ENCODE measurements at places on chromosomes 1 and 21.
A peak's percentile ranks its signal among the peaks of the same experiment; 100 is the strongest.

DNA sequence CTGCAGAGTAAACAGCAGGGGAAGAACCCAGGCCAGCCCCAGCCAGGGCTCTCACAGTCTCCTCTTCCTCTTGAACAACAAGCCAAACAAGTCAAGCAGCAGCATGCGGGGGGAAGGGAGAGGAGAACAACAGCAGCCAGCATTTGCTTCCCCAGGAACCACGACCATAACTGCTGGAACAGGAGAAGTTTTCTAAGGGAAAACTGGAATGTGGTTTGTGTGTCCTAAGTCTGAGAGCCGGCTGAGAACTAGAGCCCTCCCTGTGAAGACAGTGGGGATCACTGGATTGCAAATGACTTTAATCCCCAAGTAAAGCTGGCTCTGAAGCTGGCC is 48.2 kb downstream of the COQ8A start:
- no peak for DNase-seq

DNA sequence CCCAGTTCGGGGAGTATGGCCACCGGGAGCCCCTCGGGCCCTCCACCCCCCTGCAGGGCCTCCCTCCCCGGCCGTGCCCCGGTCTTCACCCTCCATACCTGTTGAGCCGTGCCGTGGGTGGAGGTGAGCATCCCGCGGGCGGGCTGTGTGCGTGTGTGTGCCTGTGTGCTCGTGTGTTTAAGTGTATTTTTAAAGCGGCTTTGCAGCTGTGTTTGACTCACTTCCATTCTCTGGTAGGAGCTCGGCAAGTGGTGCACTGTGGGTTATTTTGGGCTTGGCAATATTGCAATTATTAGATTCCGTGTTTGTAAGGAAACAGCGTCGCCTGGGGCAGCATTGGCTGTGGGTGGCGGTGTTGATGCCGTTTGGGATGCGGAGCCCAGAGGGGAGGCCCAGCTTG is 20.3 kb upstream of the PLCH2 start:
- DNase-seq: no peak

GRCh38 chr1:10873189-10873588 is 76.7 kb upstream of the CASZ1 start:
- DNase-seq: no peak

- DNase-seq: peak; percentile 83
Measured at GRCh38 chr1:9539165-9539828, at the start of gene SLC25A33. TSS of gene SLC25A33 (plus strand) at chr1:9539465. CDS start at chr1:9539692, 227 bp downstream.

DNA sequence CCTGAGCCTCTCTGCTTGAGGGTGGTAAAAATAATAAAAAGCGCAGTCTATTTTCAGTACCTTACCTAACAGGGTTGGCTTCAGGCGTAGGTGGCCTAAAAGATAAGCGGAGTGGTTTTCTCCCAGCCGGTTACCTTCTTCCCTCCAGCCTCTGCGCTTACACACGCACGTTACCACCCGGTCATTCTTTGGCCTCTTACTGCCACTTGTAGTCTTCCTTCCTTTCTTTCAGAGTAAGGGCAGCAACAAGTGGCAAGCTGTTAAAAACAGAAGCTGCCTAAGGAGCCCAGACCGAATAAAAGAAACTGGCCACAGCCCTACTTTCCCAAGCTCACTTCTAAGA is 35.4 kb downstream of the CLCA1 start:
- DNase-seq: no peak

DNA sequence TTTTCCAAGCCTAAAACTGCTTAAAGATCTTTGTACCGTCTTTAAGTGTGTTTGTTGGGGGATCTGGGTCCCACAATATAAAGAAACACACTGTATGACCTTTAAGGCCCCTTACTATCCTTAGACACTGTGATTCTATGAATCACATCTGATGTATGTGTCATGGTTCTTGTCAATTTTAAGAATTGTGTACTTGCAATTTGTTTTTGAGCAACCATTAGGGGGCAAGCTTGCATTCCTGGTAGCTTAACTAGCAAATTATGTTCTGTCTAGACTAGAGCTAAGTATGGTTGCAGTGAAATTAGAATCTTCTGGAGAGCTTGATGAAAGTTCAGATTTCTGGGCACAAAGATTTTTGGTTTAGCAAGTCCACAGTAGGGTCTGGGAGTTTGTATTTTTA is 219.5 kb downstream of the TPR start:
- no peak for DNase-seq

DNA sequence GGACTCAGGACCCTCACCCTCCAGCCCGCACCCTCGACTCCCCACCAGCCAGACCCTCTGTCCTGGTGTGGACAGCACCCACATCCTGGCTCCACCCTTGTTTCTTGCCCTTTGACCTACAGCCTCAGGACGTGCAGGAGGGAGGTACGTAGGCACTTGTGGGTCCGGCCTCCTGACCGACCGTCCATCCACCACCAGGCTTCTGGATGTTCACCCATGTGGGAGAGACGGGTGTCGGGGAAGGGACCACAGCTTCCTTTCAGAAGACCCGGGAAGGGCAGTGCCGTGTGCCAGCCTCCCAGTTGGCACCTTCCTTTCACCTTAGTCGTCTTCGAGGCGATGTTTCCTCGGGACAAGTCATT is 61.4 kb downstream of the PRKCZ start:
- DNase-seq: no peak

DNA sequence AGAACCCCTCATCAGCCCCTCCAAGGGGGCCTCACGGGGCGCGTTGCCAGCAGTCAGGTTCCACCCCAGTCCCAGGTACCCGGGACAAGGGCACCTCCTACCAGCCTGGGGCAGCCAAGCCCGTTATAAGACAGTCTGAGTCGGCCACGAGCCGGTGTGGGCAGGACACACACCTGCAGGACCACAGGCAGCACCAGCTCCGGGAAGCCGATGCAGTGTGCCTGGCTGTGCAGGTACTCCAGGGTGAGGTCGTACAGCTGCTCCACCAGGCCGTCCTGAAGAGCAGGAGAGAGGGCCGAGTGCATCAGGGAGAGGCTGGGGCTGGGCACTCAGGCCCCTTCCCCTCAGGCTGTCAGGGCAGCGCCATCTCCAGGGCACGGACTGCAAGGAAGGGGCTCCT is 11.1 kb downstream of the NOC2L start:
- DNase-seq: no peak

- no peak for DNase-seq
Measured at GRCh38 chr1:155083865-155084721, 5.5 kb downstream of the EFNA3 start.

DNA sequence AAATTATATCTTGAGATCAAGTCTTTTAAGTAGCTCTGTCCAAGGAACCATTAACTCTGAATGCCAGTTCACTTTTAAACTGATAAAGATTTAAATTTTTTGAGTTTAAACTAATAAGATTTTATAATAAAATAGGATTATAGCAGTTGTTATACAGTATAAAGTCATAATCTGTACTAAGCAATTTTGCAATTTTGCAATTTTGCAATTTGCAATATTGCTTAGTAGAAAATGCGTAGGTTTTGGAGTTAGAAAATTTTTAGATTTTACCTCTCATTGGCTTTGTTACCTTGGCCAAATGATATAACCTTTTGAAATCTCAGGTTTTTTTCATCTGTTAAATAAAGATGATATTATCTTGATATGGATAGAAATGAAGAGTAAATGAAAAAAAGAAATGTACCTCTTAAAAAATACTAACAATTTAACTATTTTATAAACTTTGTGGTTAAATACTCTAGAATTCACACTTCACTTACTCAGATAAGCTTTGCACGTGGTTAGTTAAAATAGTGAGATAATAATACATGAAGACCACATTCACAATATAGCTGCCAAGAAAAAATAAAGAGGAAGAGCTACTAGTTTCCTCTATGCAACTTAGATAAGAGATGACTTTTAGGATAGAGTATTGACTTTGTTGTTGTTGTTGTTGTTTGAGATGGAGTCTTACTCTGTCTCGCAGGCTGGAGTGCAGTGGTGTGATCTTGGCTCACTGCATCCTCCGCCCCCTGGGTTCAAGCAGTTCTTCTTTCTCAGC is 13.9 kb downstream of the CCDC18 start:
- DNase-seq: no peak

DNA sequence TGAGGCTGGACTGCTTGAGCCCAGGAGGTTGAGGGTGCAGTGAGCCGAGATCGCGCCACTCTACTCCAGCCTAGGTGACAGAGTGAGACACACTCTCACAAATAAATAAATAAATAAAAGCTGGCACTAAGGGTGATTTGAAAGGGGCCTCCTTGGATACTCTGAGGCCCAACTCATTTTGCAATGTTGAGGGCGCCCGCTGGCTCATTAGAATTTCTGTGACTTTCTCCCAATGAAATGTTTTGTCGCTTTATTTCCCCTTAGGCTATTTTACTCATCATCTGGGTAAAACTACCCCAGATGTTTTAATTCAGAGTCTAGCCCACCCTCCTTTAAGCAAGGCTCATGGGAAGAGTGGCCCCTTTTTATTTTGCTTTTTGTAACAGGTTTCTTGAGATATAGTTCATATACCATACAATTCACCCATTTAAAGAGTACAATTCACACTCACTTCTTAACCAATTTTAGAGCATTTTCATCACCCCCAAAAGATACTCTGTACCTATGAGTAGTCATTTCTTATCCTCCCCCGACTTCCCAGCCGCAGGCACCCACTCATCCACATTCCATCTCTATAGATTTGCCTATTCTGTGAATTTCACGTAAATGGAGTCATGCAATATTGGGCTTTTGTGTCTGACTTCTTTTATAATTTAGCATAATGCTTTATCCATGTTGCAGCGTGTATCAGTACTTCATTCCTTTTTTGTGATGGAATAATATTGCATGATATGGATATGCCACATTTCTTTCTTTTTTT is 259.1 kb downstream of the KAZN start:
- DNase-seq: no peak

GRCh38 chr1:151007853-151008243 is 401 bp upstream of the PRUNE1 start:
- no peak for DNase-seq

- DNase-seq: no peak
Measured at GRCh38 chr1:115705085-115705951, 63.2 kb downstream of the CASQ2 start.

- no peak for DNase-seq
Measured at GRCh38 chr1:49104575-49104974, 327.9 kb upstream of the BEND5 start.

GRCh38 chr1:35454176-35454575 is 103.0 kb downstream of the KIAA0319L start:
- DNase-seq: no peak

DNA sequence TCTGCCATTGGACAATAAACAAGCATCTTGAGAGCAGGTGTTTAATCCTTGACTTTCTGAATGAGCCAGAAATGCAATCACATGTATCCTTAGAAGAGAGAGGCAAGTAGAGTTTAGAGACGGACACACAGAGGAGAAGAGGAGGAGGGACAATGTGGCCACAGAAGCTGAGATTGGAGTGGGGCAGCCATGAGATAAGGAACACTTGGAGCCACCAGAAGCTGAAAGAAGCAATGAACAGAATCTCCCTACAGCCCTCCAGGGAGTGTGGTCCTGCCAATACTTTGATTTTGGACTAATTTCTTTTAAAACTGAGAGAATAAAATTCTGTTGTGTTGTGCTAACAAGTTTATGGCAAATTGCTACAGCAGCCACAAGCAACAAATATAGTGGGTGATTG is 141.0 kb downstream of the ATP6V1G3 start:
- no peak for DNase-seq

- DNase-seq: peak; percentile 42
Measured at GRCh38 chr1:95352767-95353166, 118.8 kb downstream of the RWDD3 start.

- no peak for DNase-seq
Measured at GRCh38 chr1:169694304-169695075, 16.9 kb downstream of the SELL start.

DNA sequence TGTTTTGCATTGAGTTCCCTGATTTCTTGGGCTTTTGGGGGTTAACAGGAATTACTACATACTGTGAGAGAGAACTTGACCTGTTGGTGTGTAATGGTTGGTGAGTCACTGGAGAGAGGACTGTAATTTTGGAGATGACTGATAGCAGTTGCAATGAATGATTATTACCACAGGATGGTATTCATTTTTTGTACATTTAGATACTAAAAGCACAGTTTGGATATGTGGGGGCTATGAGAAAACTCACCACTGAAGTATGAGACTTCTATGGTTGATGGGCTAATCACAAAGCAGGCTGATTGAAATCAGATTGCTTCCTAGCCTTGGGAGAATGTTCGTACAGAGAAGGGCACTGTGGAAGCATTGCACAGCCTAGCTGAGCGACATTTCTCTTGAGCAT is 1571.3 kb upstream of the PRMT6 start:
- no peak for DNase-seq

DNA sequence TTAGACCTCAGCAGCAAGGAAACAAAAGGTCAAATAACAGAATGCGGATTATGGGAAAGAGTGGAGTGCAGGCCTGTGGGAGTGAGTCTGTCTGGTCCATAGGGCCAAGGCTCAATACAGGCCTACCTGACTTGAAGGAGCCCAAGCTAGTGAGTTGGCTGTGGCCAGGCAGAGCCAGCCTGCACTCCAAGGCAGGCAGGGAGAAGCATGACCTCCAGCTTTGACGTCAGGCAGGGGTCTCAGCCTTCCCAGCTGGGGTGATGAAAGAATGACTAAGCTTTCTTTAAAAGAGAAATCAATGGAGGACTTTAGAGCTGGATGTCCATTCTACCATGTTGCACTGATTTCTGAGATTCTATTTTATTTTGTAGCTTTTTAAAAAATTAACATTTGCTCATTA is 62.8 kb downstream of the RHOU start:
- DNase-seq: no peak

GRCh38 chr1:19665496-19666465 is 1.1 kb downstream of the HTR6 start:
- DNase-seq: no peak

Measured in NCI-H1417 treated with DMSO at 0.1 percent for 48 hours (cell line).